Stimulated activated CD8-positive, alpha-beta memory T cell treated with anti-CD3 and anti-CD28 coated beads, Interleukin-7, amount 100 ng/mL, for 1 hour (primary cell): ENCODE measurements at places on chromosomes 2 and 18.

DNA sequence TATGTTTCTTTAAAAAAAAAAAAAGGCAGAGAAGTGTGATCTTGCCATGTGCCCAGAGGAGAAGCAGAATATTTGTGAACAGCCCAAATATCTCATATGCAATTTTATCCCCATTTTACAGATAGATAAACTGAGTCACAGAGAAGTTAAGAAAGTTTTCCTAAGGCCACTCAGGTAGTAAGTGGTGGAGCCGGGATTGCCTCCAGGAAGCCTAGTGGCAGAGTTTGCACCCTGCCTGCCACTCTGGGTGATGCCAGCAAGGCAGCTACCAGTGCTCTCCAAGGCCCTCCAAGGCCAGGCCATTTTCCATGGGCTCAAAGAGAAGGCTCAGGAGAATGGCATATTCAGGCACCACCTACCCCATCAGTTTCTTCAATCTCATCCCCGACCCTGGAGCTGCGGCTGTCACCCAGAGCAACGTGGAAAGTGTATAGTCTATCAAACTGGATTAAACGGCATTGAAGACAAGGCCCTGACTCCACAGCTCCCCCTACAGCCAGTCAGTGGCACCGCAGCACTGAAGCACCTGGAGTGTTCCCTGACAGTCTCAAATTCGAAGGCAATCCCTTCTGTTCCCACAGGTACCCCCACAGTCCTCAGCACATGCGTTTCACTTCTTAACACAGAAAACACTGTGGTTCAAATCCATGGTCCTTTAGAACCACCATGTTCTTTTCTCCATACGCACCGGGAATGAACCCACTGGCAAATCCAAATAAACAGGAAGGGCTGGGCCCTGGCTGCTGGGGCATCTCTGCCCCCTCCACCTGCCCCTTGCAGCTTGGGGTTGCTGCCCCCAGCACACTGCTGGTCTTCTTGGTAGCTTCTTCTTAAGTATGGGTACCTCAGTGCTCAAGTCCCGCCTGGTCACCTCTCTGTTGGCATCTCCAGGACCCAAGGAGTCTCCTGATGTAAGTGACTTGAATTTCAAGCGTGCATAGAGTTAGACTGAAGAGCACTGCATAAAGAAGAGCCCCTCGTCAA is 175.3 kb downstream of the INHBB start:
- DNase-seq: no peak

DNA sequence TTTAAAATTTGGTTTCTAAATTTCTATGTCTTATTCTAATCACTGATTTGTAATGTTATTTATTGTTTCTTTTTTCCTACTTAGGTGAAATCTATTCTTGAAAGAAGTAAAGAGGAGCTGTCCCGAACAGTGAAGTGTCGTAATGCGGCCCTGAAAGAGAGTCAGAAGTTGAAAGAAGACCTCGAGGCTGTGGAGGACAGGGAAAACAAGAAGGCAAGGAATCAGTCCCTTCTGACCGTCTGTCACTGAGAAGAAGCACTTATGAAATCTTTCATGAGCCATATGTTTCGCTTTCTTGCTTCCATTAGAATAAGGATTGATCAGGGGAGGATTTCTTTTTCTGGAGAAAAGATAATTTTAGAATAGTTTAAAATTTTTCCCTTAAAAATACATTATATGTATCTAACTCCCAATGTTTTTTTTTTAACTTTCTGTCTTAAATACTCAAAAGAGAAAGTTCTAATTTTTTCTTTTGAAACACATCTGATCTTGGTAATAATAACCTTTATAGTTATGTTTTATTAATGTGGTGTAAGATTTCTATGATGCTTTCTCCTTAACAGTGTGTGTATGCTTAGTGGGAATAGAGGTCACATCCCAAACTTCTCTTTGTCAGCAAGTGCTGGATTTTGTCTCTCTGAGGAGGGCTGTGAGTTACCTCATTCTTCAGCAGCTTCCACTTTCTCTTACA is 79.0 kb downstream of the CCDC150 start:
- DNase-seq: no peak

DNA sequence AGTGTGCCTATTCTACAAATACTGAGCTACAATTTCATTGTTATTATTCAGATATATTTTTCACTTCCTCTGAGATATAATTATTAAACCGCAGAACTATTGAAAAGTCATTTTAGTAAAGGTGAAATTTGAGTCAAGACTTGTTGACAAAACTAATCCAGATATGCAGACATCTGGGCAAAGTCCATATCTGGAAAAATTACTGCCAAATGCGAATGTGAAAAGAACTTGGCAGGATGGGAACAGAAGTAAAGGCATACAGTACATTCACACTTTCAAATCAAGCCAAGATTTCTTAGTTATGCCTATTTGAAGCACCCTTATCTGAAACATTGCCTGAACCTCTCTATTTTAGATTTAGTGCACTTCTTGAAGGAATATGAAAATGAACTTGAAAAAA is 923.6 kb downstream of the CCDC85A start:
- DNase-seq: no peak

DNA sequence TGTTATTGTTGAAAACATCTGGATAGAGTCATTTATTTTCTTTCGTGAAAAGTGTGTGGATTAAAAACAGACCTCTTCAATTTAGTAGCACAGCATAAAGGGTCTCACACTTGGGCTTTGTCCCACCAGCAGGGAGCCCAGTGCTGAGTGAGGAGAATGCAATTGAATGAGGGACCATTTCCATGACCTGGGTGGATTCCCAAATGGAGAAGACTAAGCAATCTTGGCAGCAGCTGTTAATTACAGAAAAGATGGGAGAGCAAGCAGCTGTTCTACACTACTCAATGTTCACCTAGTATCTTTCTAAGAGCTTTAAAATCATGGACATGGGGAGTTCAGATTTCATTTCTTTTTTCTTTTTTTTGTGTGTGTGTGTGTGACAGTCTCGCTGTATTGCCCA is 121.8 kb upstream of the FN1 start:
- DNase-seq: no peak

DNA sequence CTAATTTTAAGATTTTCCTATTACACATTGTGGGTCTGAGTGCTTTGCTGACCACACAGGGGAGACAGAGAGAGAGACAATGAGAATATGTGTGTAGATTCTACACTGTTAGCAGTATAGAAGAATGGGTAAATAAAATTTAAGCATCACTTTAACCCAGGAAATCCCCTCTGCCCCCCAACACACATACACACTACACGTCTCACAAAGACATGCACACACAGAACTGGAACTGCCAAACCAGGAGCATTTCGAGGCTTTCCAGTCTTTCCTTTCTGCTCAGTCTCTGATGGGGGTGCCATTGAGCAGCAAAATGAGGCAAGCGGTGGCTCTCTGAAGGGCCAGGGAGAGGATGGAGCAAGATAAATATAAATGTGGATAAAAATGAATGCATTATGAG is 2.5 kb downstream of the MERTK start:
- no peak for DNase-seq

GRCh38 chr2:107772353-107772752 is 54.3 kb upstream of the RGPD4 start:
- no peak for DNase-seq

- no peak for DNase-seq
These were observed 9.7 kb upstream of the SNRNP200 start for GRCh38 chr2:96315005-96315399.

GRCh38 chr2:181679544-181679979 is 755 bp downstream of the NEUROD1 start:
- no peak for DNase-seq

DNA sequence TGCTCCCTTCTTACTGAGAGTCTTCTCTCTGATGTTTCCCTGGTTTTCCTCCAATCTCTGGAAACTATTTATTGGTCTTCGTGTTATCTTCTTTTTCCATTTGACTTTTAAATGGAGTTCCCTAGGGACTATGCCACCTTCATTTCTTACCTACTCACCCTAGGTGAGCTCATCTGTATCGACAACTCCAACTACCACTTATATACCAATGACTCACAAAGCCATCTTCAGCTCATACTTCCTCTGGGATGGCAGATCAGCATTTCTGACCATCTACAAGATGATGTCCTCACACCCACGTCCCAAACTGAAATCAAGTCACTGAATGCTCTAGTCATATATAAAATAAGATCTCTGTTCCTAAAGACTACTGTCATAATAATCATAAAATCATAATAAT is 40.6 kb downstream of the CFAP210 start:
- DNase-seq: no peak

DNA sequence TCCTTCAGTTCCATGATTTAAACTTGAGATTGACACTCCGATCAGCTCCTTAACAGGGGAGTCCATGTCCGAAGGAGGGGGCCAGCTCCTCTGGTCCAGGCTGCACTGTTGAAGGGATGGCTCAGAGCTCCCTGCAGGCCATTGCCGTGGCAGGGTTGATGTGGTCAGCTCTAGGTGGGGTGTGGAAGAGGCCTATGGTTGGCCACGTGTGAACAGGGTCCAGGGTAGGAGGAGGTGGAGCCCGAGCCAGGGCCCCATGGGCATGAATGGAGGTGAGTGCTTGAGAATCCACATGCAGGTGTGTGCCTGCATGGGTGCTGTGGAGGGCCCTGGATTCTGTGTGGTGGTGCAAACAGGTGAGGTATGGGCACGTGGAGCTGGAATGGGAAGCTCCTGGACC is 1.1 kb downstream of the SPEG start:
- no peak for DNase-seq

- no peak for DNase-seq
These were observed 461.0 kb upstream of the CDH2 start for GRCh38 chr18:28637897-28638296.

GRCh38 chr2:45962177-45962921 is 310.9 kb downstream of the PRKCE start:
- no peak for DNase-seq

DNA sequence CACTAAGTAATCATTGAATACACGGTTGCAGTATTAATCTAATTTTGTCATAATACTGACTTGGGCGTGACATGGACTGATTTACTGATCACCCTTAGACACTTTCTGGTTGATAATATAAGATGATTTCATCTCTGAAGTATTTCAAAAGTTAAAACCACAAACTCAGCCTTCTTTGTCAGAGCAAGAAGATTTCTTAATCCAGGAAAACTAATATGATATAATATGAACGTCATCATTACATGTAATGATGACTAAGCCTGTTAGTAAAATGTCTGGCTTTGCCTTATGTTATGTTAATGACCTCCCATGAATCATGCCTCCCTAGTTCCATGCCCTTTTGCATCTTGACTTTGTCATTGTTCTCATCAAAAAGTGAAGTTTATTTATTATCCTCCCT is 1325.0 kb upstream of the CDH2 start:
- no peak for DNase-seq

GRCh38 chr2:66874411-66874810 is 439.5 kb downstream of the MEIS1 start:
- DNase-seq: no peak
